Kidney (tissue), 22 donors: ENCODE measurements at places on chromosomes 1 and 21. TPM values are rescaled to one million over a fixed set of nuclear protein-coding genes. Genes with fewer than 3 reads are reported as not detected.

- no peak for DNase-seq
Observed at GRCh38 chr21:18801468-18801867, 397.9 kb upstream of the TMPRSS15 start.

GRCh38 chr1:231059566-231060193, 19.6 kb upstream of the FAM89A start:
- DNase-seq = no peak

DNA sequence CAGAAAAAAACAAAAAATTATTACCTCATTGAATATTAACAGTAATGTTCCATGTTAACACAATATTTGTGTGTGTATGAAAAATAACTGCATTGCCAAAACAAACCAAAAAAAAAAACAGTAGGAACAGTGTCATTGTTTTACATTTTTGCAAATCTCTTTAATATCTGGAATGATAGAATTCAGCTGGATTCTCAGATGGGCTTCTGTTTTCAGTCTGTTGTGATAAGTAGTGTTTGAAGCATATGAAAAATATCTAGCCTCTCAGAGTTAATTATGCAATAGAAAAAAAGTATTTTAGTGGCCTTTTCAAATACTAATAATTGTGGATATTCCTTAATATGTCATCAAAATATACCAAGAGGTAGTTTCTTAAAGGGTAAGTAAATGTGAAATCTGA, 52.9 kb upstream of the RWDD3 start:
- DNase-seq = no peak

GRCh38 chr21:23887725-23888306, 1719.5 kb downstream of the MRPL39 start:
- no peak for DNase-seq

GRCh38 chr1:61049850-61050540, 32.4 kb upstream of the NFIA start:
- peak; percentile 93 for DNase-seq

- DNase-seq = no peak
Observed at GRCh38 chr1:69055194-69055593, 512.5 kb upstream of the LRRC7 start.

GRCh38 chr21:25967181-25967900, 203.2 kb downstream of the APP start:
- no peak for DNase-seq

GRCh38 chr1:35708441-35708921, 10.2 kb downstream of the C1orf216 start:
- no peak for DNase-seq

DNA sequence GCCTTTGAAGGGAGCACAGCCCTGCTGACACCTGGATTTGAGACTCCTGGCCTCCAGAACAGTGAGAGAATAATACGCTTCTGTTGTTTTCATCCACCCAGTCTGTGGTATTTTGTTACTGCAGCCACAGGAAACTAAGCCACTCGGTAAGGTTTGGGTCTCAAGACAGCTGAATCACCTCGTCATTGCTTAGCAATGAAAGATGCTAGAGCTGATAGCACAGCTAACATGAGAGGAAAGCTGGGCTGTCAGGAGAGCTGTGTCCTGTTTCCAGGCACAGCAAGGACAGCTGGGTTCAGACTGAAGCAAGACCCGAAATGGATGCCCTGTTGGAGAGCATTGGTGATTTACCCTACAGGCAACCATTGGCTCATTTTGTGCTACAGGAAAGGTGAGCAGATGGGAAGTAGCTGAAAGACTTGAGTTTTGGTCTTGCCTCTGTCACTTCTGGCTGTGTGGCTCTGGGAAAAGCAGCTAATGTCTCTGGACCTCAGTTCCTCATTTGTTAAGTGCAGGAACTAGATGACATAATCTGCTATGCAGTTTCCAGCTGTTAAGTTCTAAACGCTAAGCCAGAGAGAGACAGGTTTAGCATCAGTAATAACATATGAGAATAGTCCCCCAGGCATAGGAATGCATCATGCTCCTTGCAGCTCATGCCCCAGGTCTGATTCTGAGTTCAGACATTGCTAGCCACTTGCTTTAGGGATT, 58.0 kb downstream of the CLIC6 start:
- DNase-seq = no peak

DNA sequence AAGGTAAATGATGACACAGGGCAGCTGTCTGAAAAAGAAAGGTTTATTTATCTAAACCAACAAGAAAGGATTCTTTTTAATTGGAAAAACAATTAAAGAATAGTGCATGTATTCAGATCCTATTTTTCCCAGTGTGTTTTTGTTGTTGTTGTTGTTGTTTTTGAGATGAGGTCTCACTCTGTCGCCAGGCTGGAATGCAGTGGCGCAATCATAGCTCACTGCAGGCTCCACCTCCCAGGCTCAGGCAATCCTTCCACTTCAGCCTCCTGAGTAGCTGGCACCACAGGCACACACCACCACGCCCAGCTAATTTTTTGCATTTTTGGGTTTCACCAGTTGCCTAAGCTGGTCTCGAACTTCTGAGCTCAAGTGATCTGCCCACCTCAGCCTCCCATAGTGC, 22.1 kb downstream of the NEK2 start:
- DNase-seq = no peak

- no peak for DNase-seq
Observed at GRCh38 chr1:83850834-83851233, 148.1 kb downstream of the TTLL7 start.

GRCh38 chr1:237199026-237199425, 157.0 kb downstream of the RYR2 start:
- DNase-seq = no peak

- DNase-seq = peak; percentile 84
Observed at GRCh38 chr1:94866164-94866807, 46.1 kb downstream of the SLC44A3 start.

DNA sequence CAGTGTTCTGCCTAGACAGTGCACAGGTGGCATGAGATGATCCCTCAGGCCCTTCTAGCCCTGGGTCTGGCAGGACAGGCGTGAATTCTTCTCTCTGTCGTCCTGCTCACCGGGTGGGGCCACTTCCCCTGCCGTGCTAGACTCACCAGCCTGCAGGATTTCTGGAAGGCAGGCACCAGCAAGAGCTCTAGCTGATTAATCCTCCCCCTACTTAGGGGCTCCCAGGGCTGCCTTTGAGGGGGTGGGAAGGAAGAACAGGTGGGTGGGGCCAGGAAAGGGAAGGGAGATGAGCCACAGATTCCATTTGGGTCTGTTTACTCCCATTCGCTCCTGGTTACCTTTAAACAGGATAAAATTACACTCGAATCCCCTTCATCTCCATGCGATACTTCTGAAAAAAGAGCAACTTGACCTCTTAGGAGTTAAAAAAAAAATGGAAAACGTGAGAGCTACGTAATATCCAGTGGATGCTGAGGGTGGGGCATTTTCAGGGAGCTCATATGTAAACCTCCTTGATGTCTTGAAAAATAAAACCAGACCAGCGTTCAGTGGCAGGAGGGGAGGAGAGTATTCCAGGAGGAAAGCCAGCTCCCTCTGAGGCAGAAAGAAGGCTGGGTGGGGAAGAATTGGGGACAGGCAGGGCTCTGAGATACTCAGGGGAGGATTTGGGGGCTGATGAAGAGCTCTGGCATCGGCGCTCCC, 665.5 kb downstream of the PTPRU start:
- DNase-seq = peak; percentile 46

DNA sequence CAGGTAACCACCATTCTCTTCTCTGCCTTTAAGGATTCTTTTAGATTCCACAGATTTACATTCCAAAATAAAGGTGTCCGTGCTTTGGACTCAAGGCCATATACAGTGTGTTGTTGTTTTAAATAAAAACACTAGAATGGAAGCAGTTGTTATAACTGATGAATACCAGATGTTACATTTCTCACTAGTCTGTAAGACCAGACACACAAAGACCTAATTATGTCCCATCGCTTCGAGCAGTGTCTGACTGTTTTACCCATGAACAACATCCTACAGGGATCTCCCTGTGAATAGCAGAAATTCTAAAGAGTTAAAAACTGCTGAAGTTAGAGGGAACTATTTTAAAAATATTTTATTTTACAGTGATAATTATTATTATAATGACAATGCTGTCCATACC, 574.7 kb upstream of the ZP4 start:
- no peak for DNase-seq

GRCh38 chr1:232057217-232057895, 430.8 kb downstream of the DISC1 start:
- no peak for DNase-seq

DNA sequence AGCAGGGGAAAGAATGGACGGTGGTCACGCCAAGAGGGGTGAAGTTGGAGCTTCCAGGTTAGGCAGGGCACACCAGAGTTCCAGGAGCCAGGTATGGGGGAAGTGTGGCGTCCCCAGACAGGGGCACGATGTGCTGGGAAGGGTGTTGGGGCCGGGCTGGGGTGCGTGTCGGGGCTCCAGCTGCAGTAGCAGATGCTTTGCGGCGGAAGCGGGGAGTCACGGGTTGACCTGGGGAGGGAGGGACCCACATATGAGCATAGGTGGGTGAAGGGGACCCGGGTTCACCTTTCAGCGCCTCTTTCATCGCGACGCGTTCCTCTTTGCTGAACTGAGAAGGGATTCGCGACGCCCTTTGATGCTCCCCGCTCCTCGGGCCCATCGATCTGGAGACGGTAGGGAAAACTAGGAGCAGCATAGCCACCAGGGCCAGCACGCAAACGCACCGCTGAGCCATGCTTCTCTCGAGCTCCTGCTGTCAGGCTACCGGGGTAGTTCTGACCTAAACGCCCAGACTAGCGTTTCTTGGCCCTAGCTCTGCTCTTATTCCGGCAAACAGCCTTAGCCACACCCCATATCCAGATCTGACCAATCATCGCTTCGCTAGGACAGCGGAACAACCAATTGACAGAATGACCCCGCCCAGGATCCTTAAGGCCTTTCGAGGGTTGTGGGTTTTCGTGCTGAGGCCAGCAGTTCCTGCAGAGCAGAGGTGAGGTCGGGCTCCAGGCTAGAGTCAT, at the start of gene PM20D1:
PM20D1 (minus strand) TSS at position 514 of the 737 bp plus-strand sequence; CDS start at position 454, 60 bp downstream.
- DNase-seq = peak; percentile 75

DNA sequence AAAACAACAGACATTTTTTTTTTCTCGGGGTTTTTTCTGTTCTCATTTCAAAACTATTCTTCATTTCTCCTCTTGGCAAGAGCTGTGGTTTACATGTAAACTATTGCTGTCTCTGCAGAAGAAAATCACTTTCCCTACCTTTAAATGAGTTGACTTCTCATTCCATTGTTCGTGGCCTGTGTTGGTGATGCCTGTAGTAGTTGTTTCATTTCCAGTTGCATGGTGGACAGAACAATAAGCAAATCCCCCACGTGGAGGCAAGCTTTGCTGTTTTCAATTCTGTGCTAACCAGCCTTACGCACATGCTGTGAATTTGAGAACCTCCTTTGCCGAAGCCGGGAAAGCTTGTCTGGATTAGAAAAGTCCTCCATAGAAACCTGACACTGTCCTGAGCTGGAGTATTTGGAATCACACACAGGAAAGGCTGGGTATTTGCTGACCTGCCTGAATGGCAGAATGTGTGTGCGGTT, 26.2 kb upstream of the MAP3K7CL start:
- DNase-seq = peak; percentile 45

DNA sequence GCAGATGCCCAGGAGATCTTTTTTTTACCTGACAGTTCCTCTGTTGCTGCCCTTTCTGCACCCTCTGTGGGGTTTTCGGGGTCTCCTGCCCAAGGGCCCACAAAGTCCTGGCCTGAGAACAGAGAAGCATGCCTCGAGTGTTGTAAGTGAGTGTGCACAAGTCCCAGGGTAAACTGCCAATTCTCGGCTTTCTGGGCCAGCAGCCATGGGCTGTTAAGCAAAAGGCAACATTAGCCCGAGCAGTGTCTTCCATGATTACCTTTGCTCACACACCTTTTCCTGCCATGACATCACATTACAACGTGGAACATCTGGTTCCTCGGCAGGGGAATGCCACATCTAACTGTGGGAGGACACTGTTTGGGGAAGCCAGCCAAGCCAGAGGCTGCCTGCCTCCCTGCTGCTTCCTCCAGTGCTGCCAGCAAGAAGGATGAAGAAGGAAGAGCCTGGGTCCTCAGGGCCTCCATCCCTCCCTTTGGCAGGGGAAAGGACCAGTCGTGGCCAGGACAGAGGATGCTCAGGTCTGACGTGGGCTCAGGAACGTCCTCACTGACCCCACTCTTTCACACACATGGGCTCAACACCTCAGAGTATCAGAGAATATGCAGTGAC, 485.9 kb downstream of the OMA1 start:
- no peak for DNase-seq

DNA sequence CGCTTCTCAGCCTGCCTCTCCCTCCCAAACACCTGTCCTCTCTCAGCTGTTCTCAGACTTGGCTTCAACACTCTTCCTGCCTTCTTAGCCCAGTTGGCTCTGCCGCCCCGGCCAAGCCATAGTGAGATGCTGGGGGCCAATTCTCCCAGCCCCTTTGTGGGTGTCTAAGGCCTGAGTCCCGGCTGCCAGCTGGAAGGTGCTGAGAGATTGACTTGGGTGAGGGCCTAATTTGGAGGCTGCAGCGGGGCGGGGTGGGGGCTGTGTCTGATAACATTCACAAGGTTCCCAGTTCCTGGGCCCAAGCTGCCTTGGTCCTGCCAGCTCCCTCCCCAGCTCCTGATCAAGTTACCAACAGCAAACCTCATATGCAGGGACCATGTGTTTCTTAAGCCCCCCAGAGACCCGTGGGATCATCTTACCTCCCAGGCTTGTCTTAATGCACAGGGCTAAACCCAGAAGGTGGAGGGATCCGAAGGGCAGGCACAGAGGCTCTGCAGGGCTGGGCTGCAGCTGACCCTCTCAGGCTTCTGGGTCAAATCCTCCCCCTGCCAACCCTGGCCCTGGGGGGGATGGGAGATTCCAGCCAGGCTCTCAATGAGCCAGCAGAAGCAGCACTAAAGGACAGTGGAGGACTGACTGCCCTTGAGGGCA, 9.8 kb downstream of the INKA2 start:
- DNase-seq = peak; percentile 41

GRCh38 chr1:30159015-30159414, 564.4 kb downstream of the MATN1 start:
- peak; percentile 44 for DNase-seq

GRCh38 chr1:23810818-23811540, 10.4 kb upstream of the GALE start:
- DNase-seq = peak; percentile 56

DNA sequence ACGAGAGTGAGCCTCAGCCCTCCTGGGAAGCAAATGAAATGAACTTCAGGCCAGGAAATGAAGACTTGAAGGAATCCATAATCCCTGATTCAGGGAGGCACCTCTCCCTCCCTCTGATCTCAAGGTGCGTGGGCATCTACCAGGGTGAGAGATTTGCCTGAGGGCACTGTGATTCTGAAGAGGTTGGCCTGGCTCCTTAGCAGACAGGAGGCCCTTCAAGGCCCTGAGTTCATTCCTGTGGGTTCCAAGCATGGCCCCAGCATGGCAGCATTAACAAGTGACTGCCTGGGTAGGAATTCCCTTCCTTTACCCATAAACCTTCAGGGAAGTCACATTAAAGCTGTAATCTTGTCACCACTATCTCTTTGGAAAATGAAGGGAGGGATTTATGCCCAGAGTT, 29.8 kb upstream of the IFNGR2 start:
- DNase-seq = no peak

- no peak for DNase-seq
Observed at GRCh38 chr1:77089756-77090155, 129.5 kb downstream of the PIGK start.

GRCh38 chr1:239926184-239926583, 165.5 kb upstream of the FMN2 start:
- no peak for DNase-seq

AK4 gene
- total RNA-seq = 47.6 TPM

B3GALT2 gene
- 0.25 TPM for total RNA-seq

ERG gene
- total RNA-seq = 29.6 TPM

POU2F1 gene
- 25.2 TPM for total RNA-seq

CYP4A22 gene
- 4.1 TPM for total RNA-seq

TRIM63 gene
- total RNA-seq = 0.82 TPM

OR2M7 gene
- not detected for total RNA-seq

SMIM1 gene
- 7.0 TPM for total RNA-seq

TTLL7 gene
- total RNA-seq = 7.0 TPM

FBLIM1 gene
- 89.3 TPM for total RNA-seq

DNM3 gene
- total RNA-seq = 19.1 TPM

CHAF1B gene
- 2.5 TPM for total RNA-seq

GREM2 gene
- total RNA-seq = 0.50 TPM
